ENCODE measurements at places on chromosomes 1 and 21. TPM values are rescaled to one million over a fixed set of nuclear protein-coding genes. Genes with fewer than 3 reads are reported as not detected.

- H3K27me3 ChIP-seq, result peaks cover 27% of the 10 kb centered on the region
Observed at GRCh38 chr1:94105957-94106529, 14.9 kb downstream of the ABCA4 start.

DNA sequence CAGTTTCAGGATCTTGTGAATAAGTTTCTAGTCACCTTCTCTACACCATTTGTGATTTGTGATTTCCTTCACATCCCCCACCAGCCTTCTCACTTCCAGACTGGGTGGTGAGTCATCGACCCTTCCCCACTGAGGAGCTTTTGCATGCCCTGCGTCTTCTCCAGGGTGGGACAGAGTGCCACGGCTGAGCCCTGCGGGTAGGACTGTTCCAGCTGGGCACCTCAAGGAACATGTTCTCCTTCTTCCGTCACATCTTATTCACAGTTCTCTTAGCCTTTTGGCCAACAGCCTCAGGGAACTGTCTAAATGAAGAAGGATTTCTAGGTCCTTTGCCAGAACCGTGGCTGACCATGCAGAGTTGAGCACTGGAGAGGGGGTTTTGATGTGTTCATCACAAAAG, 116.5 kb downstream of the TMEM53 start:
- no peak overlapping the region for H3K4me3 ChIP-seq
- no peaks in the 10 kb centered on the region for H3K36me3 ChIP-seq
- DNase-seq, result no peak
- peaks cover 52% of the 10 kb centered on the region for H3K27me3 ChIP-seq
- H3K27ac ChIP-seq, result no peak overlapping the region

- DNase-seq, result no peak
- peaks cover 45% of the 10 kb centered on the region for H3K4me1 ChIP-seq
- H3K36me3 ChIP-seq, result no peaks in the 10 kb centered on the region
- no peaks in the 10 kb centered on the region for H3K27me3 ChIP-seq
- peak overlapping the region; percentile 93 for H3K27ac ChIP-seq
Observed at GRCh38 chr1:47942240-47942629, 55.0 kb downstream of the TRABD2B start.

DNA sequence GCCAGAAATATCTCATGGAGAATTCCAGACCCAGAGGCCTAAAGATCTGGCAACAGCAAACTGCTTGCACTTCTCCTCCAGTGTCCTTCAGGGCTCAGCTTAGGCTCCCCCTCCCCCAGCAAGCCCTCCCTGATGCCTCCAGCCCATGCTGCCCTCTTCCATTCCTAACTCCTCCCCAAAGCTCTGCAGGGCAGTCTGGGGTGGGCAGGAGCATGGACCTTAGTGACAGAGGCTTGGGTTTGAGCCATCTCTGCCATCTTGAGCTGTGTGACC, 436.8 kb downstream of the PTPRU start:
- no peaks in the 10 kb centered on the region for H3K27me3 ChIP-seq
- DNase-seq, result no peak
- H3K27ac ChIP-seq, result no peak overlapping the region
- no peak overlapping the region for H3K4me3 ChIP-seq
- H3K4me1 ChIP-seq, result peaks cover 6% of the 10 kb centered on the region
- H3K36me3 ChIP-seq, result no peaks in the 10 kb centered on the region

GRCh38 chr1:37177230-37177864, 143.0 kb upstream of the GRIK3 start:
- H3K27ac ChIP-seq, result no peak overlapping the region
- H3K36me3 ChIP-seq, result no peaks in the 10 kb centered on the region
- no peak overlapping the region for H3K4me3 ChIP-seq
- H3K27me3 ChIP-seq, result peaks cover 14% of the 10 kb centered on the region
- H3K4me1 ChIP-seq, result no peaks in the 10 kb centered on the region

DNA sequence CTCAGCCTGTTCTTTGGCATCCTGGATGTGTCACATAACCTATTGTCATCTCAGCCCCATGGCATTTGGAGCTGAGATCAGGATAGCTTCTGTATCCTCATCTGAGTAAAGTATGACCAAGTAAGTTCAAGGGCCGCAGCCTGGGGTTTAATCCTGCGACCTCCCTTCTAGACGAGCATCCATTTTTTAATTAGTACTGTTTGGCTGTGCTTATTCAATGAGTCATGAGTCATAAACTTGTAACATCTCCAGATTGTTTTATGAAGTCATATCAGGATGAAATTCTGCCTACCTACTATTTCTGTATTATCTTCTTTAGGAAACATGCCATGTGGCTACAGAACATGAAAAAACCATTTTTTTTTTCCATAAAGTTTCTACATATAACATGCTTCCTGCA, 119.1 kb downstream of the ERG start:
- no peak overlapping the region for H3K4me3 ChIP-seq
- H3K27me3 ChIP-seq, result no peaks in the 10 kb centered on the region
- H3K36me3 ChIP-seq, result no peaks in the 10 kb centered on the region

- no peaks in the 10 kb centered on the region for H3K27me3 ChIP-seq
- no peak overlapping the region for H3K4me3 ChIP-seq
- H3K27ac ChIP-seq, result no peak overlapping the region
- H3K4me1 ChIP-seq, result no peaks in the 10 kb centered on the region
- H3K36me3 ChIP-seq, result peaks cover 3% of the 10 kb centered on the region
- DNase-seq, result no peak
Observed at GRCh38 chr1:16938351-16939321, 16.9 kb downstream of the CROCC start.

GRCh38 chr1:38029685-38030511, 16.7 kb downstream of the POU3F1 start:
- H3K27me3 ChIP-seq, result peaks cover 4% of the 10 kb centered on the region
- H3K27ac ChIP-seq, result no peak overlapping the region
- no peak for DNase-seq
- no peak overlapping the region for H3K4me3 ChIP-seq
- H3K4me1 ChIP-seq, result peaks cover 20% of the 10 kb centered on the region

- H3K27me3 ChIP-seq, result no peaks in the 10 kb centered on the region
- peaks cover 7% of the 10 kb centered on the region for H3K36me3 ChIP-seq
- H3K4me3 ChIP-seq, result no peak overlapping the region
- H3K27ac ChIP-seq, result no peak overlapping the region
- H3K4me1 ChIP-seq, result peaks cover 2% of the 10 kb centered on the region
Observed at GRCh38 chr1:33170351-33171274, 11.2 kb downstream of the TRIM62 start.

DNA sequence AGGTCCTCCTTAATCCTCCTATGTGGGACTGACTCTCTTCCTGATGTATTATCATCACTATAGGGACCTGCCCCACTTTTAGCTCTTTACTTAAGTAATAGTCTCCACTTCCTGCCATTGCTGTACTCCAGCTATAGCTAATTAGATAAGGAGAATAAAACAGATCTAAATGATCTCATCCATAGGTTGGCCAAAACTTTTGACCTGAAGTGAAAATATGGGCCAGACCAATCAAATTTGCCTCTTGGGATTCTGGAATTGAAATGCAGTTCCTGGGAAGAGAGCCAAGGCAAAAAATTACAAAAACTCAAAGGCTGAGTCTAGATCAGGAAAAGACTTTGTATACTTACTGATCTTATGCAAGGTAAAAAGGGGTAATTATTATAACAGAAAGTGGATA, 36.1 kb upstream of the PDE4B start:
- no peak overlapping the region for H3K27ac ChIP-seq
- H3K27me3 ChIP-seq, result peaks cover 3% of the 10 kb centered on the region
- peaks cover 2% of the 10 kb centered on the region for H3K4me1 ChIP-seq
- no peak overlapping the region for H3K4me3 ChIP-seq
- no peaks in the 10 kb centered on the region for H3K36me3 ChIP-seq
- no peak for DNase-seq

DNA sequence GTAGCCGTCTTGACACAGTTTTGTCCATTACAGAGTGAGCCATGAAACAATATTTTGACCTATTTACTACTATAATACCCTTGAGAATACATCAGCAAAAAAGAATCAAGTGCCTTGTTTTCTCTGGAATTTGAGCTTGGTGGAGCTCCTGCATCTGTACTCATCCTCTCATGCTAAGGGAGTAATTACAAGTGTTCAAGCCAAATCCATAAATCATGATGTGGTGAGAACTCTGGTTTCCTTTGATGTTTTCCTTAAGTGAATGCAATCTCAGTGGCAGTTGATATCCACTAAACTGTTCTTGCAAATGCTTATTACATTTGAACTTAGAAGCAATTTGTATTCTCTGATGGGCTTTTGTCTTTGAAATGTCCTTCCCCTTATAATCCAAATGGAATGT, 824.6 kb upstream of the TMPRSS15 start:
- no peak overlapping the region for H3K4me3 ChIP-seq
- H3K27ac ChIP-seq, result no peak overlapping the region
- no peaks in the 10 kb centered on the region for H3K36me3 ChIP-seq
- no peak for DNase-seq

DNA sequence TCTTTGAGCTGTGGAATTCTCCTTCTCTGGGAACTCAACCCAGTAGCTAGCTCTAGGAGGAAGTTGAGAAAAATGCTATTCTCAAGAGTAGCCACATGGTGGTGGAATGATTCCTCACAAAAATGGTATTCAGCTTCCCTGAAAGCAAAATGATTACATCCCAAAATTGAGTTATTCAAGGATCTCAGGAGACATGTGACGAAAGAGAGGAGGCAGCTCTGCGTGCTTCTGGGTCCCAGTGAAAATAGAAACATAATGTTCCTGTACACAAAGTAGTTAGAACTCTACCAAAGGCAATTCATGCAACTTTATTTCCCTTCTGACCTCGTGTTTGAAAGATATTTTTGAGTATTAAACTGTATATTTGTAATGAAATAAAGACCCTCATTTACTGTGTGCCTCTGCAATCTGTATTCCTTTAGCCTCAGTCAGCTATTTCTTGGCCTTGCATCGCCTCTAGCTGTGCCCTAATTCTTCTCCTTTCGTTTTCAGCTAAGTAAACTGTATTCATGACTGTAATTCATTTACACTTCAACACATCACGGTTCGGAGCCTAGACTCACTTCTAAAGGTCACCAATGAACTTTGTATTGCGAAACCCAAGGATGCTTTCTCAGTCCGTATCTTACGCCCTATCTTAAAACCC, 167.3 kb downstream of the FASLG start:
- H3K27ac ChIP-seq, result no peak overlapping the region
- DNase-seq, result no peak
- H3K4me3 ChIP-seq, result no peak overlapping the region
- no peaks in the 10 kb centered on the region for H3K27me3 ChIP-seq
- H3K4me1 ChIP-seq, result peaks cover 1% of the 10 kb centered on the region

- peaks cover 46% of the 10 kb centered on the region for H3K27me3 ChIP-seq
- DNase-seq, result peak; percentile 70
- no peak overlapping the region for H3K27ac ChIP-seq
- H3K4me3 ChIP-seq, result no peak overlapping the region
- peaks cover 3% of the 10 kb centered on the region for H3K36me3 ChIP-seq
Observed at GRCh38 chr1:983798-984475, 2.0 kb upstream of the PERM1 start.

DNA sequence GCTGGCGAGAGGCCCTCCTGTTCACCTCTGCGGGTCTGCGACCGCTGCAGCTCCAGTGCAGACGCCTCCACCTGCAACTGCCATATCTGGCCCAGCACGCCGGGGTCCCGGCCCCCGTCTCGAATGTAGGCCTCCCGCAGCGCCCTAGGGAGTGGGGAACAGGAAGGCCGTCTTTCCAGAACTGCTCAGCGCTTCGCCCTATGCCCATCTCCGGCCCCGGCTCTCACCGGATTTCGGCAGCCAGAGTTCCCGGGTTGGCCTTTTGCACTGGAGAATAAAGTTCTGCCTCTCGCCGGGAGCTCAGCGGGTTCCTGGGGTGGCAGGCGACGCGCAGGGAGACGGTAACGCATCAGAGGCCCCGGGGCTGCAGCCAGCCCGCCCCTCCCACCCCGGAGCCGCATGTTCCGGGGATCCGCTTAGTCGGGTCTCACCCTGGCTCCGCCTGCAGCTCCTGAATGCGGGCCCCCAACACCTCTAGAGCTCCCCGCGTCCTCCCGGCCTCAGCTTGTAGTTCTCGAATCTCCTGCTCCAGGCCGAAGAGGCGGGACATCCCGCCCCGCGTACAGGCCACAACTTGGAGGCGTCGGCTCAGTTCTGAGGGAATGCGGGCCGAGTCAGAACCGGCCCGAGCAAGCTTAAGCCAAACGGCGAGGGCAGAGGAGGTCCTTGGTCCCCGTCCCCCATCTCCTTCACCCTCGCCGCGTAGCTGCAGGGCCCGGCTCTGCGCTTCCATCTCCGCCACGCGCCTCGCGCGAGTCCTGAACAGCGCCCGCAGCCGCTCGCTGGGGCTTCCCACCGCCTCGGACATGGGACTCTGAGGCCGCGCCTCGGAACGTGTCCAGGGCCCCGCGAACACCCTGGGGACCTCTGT, 1.1 kb downstream of the CCDC17 start:
- H3K4me3 ChIP-seq, result no peak overlapping the region
- no peaks in the 10 kb centered on the region for H3K27me3 ChIP-seq
- no peaks in the 10 kb centered on the region for H3K4me1 ChIP-seq
- no peak for DNase-seq
- H3K36me3 ChIP-seq, result peaks cover 21% of the 10 kb centered on the region

DNA sequence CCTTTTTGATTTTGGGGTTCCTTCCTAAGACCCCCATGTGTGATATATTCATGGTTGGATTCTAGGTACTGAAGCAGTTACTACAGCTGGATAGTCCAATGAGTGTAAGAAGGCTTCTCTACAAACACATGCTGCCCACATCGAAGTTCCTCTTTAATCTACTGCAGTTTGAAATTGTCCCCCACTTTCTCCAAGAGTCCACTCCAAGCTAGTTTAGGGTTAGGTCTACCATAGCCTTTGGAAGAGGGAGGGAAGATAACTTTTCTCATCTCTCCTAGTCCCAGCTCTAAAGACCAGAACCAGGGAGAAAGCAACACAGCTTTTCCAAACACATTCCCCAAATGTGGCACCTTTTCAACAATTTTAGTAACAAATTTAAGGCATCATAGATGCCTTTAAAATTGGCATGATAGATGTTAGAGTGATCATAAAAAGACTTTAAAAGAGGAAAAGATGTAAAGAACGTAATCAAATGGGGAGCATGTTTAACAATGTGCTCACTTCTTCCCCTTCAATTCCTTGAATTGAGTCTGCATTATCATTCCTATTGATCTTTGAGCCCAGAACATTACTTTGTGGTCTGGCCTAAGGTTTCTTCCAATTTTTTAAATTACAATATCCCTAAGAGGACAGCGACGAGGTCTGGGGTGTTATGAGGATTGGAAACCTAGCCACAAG, 1.0 kb upstream of the EXO1 start:
- H3K4me1 ChIP-seq, result peaks cover 19% of the 10 kb centered on the region
- no peaks in the 10 kb centered on the region for H3K36me3 ChIP-seq

- DNase-seq, result no peak
- no peaks in the 10 kb centered on the region for H3K4me1 ChIP-seq
- no peak overlapping the region for H3K4me3 ChIP-seq
- H3K27me3 ChIP-seq, result peaks cover 20% of the 10 kb centered on the region
Observed at GRCh38 chr1:90544356-90544755, 172.7 kb downstream of the BARHL2 start.

- no peak overlapping the region for H3K27ac ChIP-seq
- peaks cover 6% of the 10 kb centered on the region for H3K4me1 ChIP-seq
- peaks cover 5% of the 10 kb centered on the region for H3K27me3 ChIP-seq
- no peak overlapping the region for H3K4me3 ChIP-seq
- no peaks in the 10 kb centered on the region for H3K36me3 ChIP-seq
Observed at GRCh38 chr1:118902711-118903191, 85.4 kb downstream of the TBX15 start.

The GBP7 gene
- total RNA-seq, result not detected

The CLCN6 gene
- 44.1 TPM for total RNA-seq

The RSPO1 gene
- not detected for total RNA-seq

The SSU72 gene
- 118 TPM for total RNA-seq

The NCF2 gene
- total RNA-seq, result 0.67 TPM

The LY9 gene
- total RNA-seq, result not detected

The F5 gene
- total RNA-seq, result 2.9 TPM

The TMIGD3 gene
- not detected for total RNA-seq

All from progenitor cell of endocrine pancreas (in vitro differentiated cells).